ENCODE measurements at places on chromosomes 4 and X. TPM values are rescaled to one million over a fixed set of nuclear protein-coding genes. Genes with fewer than 3 reads are reported as not detected.

GRCh38 chr4:53644607-53645006 is 53.3 kb upstream of the LNX1 start:
- no peak overlapping the region for H3K27ac ChIP-seq
- no peaks in the 10 kb centered on the region for H3K27me3 ChIP-seq
- no peak overlapping the region for H3K4me3 ChIP-seq

DNA sequence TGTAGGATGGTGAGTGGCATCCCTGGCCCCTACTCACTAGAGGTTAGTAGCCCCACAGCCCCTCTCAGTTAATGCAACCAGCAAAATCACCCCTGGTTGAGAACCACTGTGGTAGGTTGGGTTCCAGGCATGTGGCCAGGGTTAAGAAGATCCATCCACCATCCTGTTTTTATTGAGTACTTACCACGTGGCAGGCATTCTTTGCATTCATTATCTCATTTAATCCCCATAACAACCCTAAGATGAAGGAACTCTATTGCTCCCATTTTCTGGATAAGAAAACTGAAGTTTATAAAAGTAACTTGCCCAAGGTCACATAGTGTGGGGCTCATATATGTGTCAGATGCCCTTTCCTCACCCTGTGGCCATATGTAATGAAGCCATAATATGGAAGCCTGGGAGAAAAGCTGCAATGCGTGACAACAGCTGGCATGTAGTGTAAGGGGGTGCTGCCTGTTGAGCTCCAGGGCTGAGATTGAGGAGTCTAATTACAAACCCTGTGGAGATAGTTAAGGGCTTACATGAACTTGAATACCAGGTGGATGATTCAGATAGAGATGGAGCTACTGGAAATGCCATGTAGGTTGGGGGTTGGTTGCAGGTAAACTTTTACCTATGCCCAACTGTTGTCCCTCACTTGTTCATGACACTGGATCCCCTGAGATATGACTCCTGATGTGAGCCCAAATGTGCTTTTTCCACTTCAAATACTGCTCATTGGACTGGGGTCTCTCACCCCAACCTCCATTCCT is 100.2 kb upstream of the PGRMC2 start:
- H3K27me3 ChIP-seq = no peaks in the 10 kb centered on the region
- H3K4me3 ChIP-seq = no peak overlapping the region
- H3K4me1 ChIP-seq = peaks cover 22% of the 10 kb centered on the region
- H3K27ac ChIP-seq = no peak overlapping the region

DNA sequence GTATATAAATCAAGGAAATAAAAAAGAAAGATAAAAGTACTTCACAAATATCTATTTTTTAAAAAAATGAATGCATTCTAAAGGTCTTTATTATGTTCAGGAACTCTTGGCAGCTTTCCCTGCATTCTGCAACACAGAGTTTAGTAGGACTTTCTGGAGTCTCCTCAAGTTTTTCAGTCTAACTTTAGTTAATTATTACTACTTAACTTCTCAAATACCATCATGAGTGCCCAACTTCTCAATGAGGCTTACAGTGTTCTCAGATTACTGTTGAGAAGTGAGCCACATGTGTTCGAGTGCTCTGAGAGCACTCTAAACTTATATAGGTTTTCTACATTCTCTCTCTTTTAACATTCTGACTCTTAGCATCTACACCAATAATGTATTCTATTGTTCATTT is 1852.9 kb upstream of the PCDH10 start:
- H3K27ac ChIP-seq = no peak overlapping the region
- DNase-seq = no peak
- H3K4me3 ChIP-seq = no peak overlapping the region
- H3K36me3 ChIP-seq = no peaks in the 10 kb centered on the region
- H3K27me3 ChIP-seq = no peaks in the 10 kb centered on the region

GRCh38 chr4:1718095-1718850 is 2.9 kb downstream of the TMEM129 start:
- H3K36me3 ChIP-seq = peaks cover 33% of the 10 kb centered on the region
- H3K4me1 ChIP-seq = peaks cover 10% of the 10 kb centered on the region
- H3K4me3 ChIP-seq = no peak overlapping the region
- DNase-seq = no peak
- H3K27ac ChIP-seq = peak overlapping the region; percentile 23

DNA sequence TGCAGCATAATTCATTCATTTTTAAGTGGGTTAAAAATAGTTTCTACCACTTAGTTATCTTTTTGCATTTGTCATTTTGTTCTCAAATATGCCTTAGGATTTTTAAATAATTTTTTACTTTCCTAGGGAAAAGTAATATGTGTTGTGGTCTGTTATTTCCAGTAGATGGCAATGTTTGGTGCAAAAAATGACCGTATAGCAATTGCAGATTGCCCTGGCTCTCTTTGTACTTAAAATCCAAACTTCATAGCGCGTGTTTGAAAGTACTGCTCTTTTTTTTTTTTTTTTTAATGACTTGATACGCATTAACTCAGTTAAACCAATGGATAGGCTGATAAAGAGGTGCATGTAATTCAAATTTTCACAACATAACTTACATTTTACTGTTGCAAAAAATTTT is 74.4 kb upstream of the RBMX start:
- no peak overlapping the region for H3K4me3 ChIP-seq
- no peaks in the 10 kb centered on the region for H3K27me3 ChIP-seq
- no peaks in the 10 kb centered on the region for H3K36me3 ChIP-seq
- no peak overlapping the region for H3K27ac ChIP-seq
- DNase-seq = peak; percentile 66

DNA sequence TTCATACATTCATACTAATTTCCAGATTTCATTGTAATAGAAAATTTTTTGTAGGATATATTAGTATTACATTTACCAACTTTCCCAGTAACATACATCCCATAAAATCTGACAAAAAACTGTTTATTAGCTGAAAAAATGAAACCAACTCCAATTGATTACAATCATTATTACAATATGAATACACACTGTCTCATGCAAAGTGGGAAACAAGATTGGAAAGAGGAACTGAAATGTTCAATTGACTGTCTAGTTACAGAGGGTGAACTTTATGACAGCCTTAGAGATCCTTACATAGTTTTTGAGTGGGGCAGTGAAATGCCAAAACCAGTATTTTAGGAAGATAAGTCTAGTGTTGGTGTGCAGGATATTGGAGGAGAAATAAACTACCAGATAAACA is 2.3 kb upstream of the AMBN start:
- H3K4me1 ChIP-seq = peaks cover 18% of the 10 kb centered on the region
- H3K27me3 ChIP-seq = no peaks in the 10 kb centered on the region
- no peak overlapping the region for H3K27ac ChIP-seq
- H3K4me3 ChIP-seq = no peak overlapping the region
- no peak for DNase-seq
- no peaks in the 10 kb centered on the region for H3K36me3 ChIP-seq

DNA sequence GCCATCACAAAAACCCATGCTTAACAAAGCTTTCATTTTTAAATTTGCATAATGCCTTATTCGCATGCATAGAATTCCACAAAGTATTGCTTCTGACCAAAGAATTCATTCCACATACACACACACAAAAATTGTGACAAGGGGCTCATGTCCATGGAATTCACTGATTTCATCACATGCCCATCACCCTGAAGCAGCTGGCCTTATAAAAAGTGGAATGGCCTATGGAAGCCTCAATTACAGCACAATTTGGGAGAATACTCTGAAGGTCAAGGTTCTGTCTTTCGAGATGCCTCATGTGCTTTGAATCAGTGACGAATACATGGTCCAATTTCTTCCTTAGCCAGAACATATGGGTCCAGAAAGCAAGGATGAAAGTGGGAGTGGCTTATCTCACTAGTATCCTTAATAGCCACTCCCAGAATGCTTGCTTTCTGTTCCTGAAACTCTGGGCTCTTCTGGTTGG is 165.7 kb downstream of the KDR start:
- no peaks in the 10 kb centered on the region for H3K27me3 ChIP-seq
- no peak for DNase-seq
- H3K4me1 ChIP-seq = no peaks in the 10 kb centered on the region
- no peaks in the 10 kb centered on the region for H3K36me3 ChIP-seq

DNA sequence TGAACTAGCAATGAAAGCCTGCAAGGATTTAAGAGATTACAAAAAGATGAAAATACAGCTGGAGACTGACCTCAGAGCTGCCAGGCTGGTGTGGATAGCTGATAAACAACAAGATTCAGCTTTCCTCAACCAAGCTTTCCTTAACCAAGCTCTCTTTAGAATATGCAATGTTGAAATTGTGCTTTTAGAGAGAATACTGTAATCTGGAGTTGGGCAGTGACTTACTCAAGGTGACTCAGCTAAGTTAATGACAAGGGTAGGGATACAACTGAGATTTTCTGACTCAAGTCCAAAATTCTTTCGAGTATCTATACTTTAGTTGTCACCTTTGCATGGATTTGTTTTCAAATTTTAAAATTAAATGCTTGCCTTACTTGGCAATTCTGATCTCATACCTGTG is 98.0 kb downstream of the AMMECR1 start:
- no peak overlapping the region for H3K4me3 ChIP-seq
- peaks cover 45% of the 10 kb centered on the region for H3K4me1 ChIP-seq
- no peaks in the 10 kb centered on the region for H3K36me3 ChIP-seq
- H3K27me3 ChIP-seq = no peaks in the 10 kb centered on the region
- H3K27ac ChIP-seq = no peak overlapping the region
- DNase-seq = no peak

DNA sequence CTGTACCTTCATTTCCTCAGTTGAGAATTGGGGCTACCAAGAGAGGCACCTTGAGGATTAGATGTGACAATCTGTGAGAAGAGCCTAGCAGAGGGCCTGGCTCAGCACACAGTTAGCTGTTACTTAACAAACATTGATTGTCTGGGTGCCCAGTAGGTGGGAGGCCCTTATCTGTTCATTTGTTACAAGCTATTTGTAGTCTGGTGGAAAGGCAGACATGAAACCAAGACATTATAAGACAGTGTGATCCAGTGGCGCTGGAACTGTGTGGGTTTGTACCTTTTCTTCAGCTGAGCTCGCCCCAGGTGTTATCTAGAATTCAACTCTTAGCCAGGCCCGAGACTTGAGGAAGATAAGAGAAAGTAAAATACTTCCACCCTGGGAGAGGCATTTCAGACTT is 16.9 kb downstream of the AKAP4 start:
- no peaks in the 10 kb centered on the region for H3K27me3 ChIP-seq
- no peak overlapping the region for H3K27ac ChIP-seq
- H3K36me3 ChIP-seq = no peaks in the 10 kb centered on the region

The GIMD1 gene
- total RNA-seq = not detected

The SHROOM3 gene
- 9.3 TPM for total RNA-seq

The LINC00632 gene
- total RNA-seq = 7.5 TPM

The TBC1D9 gene
- 22.4 TPM for total RNA-seq

The CFAP99 gene
- total RNA-seq = not detected

The NEUROG2 gene
- not detected for total RNA-seq

The TIMP1 gene
- total RNA-seq = 386 TPM
